ENCODE measurements at places on chromosomes 11 and 22.

GRCh38 chr11:35524780-35525179, 636 bp downstream of the PAMR1 start:
- no peak for DNase-seq

DNA sequence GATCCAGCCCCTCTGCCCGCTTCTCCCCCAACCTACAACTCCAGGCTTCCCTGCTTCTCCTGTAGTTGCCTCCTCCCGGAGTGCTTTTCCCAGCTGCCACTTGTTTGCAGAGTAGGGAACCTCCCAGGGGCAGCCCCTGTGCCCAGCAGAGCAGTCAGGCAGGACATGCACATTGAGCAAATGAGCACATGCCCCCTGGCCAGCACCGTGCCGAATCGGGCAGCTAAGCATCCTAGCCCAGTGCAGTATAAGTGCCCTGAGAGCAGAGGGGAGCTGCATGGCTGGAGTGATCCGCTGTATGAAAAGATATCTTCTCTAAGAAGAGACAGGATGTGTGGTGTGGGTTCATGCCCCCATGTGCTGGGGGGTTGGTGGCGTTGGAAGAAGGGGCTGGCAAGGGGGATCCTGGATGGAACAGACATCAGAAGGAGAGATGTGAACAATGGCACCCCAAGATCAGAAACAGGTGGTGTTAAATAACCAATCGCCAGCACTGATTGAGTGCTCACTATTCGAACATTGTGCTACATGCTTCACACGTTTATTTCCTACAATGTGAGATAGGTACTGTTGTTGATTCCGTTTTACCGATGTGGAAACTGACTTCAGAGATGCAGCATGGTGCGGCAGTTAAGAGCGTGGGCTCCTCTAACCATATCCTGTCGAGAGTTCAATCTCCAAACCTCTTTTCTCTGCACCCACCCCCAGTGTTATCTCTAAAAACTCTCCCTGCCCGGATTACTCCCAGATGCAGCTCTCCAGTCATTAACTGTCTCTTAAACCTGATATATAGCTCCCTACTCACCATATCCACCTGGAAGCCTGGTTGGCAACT, 1.2 kb downstream of the AIP start:
- DNase-seq = no peak

DNA sequence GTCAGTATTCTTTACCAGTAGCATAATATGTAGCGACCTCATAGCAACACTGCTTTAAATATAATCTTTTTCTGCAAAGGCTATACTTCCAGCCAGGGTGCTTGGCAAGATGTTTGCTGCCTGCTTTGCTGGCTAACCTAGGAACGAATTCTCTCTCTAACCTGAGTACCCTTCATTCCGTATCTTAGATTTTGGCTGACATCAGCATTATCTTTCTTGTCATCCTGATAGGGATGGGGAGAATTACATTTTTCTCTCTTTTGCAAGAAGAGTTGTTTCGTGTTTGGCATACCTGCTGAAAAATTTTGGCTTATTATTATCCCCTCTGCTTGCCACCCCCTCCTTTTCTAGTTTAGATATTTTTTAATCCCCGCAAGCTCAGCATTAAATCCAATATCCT, 91.2 kb upstream of the CLMP start:
- no peak for DNase-seq

GRCh38 chr11:79244241-79244772, 196.5 kb downstream of the TENM4 start:
- DNase-seq = no peak
